ENCODE measurements at places on chromosomes 5 and 9. TPM values are rescaled to one million over a fixed set of nuclear protein-coding genes. Genes with fewer than 3 reads are reported as not detected.

DNA sequence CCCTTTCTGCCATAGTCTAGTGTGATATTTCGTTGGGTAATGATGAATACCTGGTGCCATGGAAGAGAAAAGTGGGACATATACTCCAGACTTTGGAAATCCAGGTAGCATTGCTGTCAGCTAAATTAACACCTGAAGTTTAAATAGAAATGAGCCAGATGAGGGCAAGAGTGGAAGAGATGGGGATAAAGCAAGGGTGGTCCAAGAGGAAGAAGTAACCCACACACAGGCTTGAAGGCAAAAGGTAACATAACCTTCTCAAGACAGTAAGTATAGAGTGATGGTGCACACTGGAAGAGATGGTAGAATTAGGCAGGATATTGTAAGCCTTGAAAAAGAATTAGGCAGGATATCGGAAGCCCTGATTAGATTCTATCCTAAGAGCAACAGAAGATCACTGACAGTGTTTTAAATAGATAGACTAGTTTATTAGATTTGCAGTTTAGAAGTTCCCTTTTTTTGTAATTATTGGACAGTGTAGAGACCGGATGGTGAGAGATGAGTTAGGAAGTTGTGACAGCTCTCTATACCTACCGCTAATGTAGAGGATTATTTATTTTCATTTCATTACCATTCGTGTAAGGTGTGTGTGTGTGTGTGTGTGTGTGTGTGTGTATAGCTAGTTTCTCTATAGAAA is 16.8 kb downstream of the ANXA1 start:
- DNase-seq = no peak

GRCh38 chr5:142973932-142974331 is 203.8 kb downstream of the ARHGAP26 start:
- DNase-seq = no peak

DNA sequence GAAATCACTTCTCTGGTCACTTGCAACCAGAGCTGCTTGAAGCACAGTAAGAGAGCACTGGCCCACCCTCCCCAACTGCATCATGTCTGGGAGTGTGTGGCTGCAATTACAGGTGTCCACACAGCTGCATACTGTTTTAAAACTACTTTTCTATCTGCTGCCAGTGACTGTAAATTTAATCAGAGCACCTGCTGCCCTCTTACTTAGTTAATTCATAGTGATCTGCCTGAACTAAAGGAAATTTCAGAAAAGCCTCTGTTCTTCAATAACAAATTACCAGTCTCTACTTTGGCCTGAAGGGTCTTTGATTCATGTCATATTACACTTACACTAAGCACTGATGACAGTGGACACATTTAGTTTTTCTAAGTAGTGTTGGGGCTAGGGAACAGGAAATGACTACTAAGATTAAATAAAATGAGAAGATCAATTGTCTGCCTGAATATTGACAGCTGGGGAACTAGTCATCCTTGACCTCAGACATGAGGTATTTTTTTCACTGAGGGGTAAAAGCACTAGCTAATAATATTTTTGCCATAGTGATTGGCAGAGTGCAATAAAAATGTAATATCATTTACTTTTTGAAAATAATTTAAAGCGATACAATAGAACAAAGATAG is 788.9 kb upstream of the GRAMD2B start:
- no peak for DNase-seq

DNA sequence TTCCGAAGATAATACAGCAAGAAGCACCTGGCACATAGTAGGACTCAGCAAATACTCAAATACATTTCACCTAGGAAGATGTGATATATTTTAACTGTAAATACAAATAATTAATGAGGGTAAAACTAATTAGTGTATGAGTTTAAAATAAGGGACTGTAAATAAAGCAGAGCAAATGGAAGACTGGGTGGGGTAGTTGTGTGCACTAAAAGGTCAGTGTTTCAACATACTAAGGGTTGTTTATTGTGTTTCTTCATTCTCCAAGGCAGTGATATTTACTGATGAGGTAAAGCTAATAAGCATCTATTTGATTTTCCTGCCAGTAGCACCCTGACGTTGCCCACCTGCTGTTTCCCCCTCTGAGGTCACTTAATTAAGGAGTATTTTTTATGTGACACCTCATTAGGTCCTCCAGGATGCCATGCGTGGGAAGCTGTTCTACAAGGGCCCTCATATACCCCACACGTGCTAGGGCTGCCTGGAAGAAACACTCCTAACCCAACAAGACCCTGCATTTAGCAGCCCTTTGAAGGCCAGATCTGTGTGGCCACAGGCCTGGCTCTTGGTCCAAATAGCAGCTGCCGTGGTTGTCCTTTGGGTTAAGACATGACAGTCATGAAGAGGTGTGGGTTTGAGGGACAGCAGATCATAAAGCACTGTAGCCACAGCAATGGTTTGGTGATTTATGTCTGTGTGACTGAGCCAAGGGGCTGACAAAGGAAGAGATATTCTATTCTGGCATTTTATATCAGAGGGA is 97.5 kb upstream of the RPS23 start:
- DNase-seq = peak; percentile 47

DNA sequence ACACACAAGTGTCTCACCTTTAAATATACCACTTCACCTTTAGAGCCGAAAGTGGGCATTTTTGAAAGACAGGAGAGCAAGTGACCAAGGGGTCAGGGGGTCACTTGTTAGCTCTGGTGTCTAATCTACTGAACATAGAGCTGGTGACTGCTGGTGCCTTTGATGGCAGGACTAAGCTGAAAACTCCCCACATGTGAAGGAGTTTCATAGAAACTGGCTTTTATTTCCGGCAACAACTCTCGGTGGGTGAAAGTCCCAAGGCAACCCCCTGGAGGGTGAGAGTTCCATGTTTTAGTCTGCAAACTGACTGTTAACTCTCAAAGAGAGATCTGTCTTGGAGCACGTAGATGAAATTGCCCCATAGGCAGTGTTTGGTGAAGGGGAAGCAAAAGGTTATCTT is 466.9 kb downstream of the DMRTA1 start:
- DNase-seq = no peak

GRCh38 chr9:15182101-15182551 is 124.9 kb downstream of the TTC39B start:
- DNase-seq = peak; percentile 42

GRCh38 chr9:127976498-127976897 is 4.3 kb downstream of the EEIG1 start:
- DNase-seq = no peak

GRCh38 chr5:141913560-141914198 is 10.0 kb upstream of the DELE1 start:
- DNase-seq = peak; percentile 6

- DNase-seq = no peak
Measured at GRCh38 chr5:88873447-88873846, 9.5 kb downstream of the MEF2C start.

GRCh38 chr5:109907731-109908130 is 218.0 kb downstream of the MAN2A1 start:
- peak; percentile 88 for DNase-seq

DNA sequence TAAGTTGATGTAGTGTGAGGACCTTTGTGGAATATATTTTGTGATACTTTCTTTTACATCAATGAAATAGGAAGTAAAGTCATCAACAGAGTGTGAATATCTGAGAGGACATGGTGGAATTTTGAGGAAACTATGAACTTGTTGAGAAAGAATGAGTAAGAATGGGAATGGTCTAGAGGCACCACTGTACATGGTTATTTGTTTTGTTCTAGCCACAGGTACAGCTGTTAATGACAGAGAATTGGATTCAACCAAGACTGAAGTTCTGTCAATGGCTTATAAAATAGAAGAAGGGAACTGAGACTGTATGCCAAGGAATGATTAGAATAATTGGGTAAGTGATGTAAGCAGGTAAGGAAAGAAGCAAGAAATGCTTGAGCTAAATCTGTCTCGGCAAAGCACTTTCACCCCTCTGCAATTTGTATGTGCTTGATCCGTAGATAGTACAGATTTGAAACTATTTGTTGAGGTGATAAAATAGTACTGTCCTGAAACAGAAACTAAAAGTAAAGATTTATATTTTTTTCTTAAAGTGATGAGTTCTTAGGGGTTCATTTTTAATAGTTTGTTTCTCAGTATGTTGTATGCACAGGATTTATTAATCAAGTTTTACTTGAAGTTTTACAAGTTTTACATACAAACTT is 468.8 kb upstream of the SMC2 start:
- no peak for DNase-seq

DNA sequence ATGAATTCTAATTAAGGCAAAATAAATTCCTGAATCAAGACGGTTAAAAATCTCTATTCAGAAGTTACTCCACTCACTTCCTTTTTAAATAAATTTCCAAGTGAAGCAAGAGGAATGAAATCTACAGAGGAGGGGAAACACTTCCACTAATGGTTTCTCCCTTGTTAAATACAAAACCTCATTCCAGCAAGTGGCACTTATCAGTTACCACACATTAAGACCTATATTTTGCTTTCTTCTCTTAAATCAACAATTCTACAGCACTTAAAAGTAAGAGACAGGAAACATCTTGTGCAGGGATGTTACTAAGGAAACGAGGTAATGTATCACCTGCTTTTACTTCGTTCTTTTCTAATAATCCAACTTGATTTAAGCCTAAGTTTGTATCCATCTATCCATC is 172.6 kb downstream of the RAPGEF6 start:
- no peak for DNase-seq

- peak; percentile 19 for DNase-seq
Measured at GRCh38 chr5:134911285-134912206, 6.6 kb downstream of the PCBD2 start.

DNA sequence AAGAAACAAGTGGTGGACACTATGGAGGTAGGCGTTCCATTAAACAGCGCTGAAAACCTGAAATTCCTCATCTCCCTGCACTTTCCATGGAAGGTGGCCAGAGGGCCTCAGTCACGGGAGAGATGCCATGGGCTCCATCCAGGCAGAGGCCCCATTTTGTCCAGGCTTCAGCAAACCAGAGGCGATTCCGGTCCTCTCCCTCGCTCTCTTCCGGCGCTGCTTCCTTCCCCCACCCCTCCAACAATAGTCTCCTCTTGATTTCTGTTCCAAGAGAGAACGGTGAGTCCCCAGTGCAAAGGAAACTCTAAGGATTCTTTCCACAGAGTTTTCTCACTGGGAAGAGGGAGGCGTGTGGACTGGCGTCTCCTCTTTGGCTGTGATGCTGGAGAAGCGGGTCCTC is 7.5 kb downstream of the ZNF366 start:
- no peak for DNase-seq

GRCh38 chr9:108787690-108788048 is 68.1 kb downstream of the ACTL7B start:
- no peak for DNase-seq

DNA sequence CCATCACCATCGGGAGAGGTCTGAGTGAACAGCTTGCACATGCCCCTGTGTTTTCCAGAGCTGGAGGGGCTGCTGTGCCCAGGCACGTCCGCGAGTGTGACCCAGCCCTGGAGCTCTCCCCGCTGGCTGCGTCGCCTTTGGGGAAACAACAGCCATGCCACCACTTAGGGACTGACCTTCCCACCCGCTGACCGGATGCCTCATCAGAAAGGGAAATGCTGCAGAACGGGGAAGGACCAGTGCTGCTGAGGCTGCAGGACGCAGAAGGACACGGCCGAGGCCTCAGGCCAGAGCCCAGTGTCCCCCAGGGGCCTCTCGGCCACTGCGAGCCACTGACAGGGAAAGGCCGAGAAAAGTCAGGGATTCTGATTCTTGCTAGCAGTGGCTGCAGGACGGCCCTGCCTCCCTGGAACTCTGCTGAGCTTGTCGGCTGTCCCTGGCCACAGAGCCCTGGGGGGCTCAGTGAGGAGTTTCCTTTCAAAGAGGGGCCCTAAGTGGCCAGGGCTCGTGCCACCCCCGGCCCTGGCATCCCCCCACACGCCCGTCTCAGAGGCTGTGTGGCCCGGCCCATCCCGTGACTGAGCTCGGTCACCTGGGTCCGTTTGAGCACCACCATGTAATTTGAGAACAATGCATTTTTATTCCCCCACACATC is 130.8 kb downstream of the ZNF354C start:
- DNase-seq = no peak

- DNase-seq = peak; percentile 94
Measured at GRCh38 chr5:150155258-150156026, at the start of gene PDGFRB. PDGFRB (minus strand) TSS chr5:150155845; CDS start chr5:150137047, 18,798 bp downstream.

DNA sequence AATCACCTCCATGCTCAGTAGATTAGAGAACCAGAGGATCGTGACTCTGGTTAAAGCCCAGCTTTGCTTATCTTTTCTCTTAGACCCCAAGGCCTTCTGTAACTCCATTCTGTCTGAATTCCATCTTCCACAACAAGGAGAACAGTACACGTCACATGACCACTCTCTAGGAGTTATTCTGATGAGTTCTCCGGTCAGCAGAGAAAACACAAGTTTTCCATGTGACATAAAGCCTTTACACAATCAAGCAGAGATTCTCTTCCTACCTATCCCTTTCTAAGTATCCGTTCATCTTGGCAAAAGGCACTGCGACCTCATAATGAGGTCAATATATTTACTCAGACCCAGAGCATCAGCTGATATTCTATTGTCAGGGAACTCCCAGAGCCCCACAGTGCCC is 112.3 kb downstream of the TRPM6 start:
- no peak for DNase-seq

GRCh38 chr9:12681620-12682019 is 11.6 kb upstream of the TYRP1 start:
- DNase-seq = no peak

- DNase-seq = no peak
Measured at GRCh38 chr5:110753600-110753999, 14.8 kb downstream of the SLC25A46 start.

DNA sequence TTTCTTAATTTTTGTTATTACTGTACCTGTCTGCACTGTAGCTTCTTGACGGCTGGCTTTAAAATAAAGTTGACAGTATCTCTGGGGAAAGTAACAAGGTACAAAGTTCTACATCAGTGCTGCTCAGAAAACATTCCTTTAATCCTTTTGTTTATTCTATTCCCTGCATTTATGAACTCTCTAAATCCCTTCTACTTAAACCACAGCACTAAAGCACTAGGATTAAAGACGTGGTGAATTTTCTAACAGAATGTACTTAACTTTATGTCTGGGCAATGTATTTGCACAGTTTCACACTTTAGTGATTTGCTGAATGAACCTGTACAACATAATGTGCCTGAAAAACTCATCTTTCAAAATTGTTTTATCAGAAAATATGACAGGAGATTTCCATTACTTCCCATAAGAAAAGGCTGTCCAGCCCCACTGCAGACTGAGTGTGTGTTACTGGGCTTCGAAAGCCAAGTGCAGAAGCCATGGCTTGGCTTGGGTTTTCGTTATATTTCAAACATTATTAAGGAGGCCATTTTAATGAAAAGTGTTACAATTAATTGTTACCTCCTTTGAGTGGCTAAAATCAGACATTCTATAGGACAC is 43.8 kb downstream of the LHFPL2 start:
- peak; percentile 96 for DNase-seq

- DNase-seq = peak; percentile 73
Measured at GRCh38 chr5:157607371-157608161, 32.0 kb upstream of the ADAM19 start.

- no peak for DNase-seq
Measured at GRCh38 chr5:12901696-12902095, 997.5 kb upstream of the CTNND2 start.

GRCh38 chr9:93112864-93113389 is 16.9 kb downstream of the CARD19 start:
- no peak for DNase-seq

- no peak for DNase-seq
Measured at GRCh38 chr5:137665678-137666460, 70.0 kb downstream of the KLHL3 start.

Gene SUSD3
- total RNA-seq = 3.2 TPM

Gene PCDHA2
- under 0.01 TPM for total RNA-seq

Gene WHRN
- total RNA-seq = 1.3 TPM

Gene CDX1
- total RNA-seq = under 0.01 TPM

Gene LHX3
- total RNA-seq = not detected

Gene TMEM267
- total RNA-seq = 21.2 TPM

Gene TAL2
- not detected for total RNA-seq

Gene C5orf52
- total RNA-seq = not detected
